ENCODE measurements at places on chromosomes 12 and 14.
A peak's percentile ranks its signal among the peaks of the same experiment; 100 is the strongest.

GRCh38 chr14:63492391-63492790 is 50.8 kb downstream of the PPP2R5E start:
- DNase-seq: no peak

DNA sequence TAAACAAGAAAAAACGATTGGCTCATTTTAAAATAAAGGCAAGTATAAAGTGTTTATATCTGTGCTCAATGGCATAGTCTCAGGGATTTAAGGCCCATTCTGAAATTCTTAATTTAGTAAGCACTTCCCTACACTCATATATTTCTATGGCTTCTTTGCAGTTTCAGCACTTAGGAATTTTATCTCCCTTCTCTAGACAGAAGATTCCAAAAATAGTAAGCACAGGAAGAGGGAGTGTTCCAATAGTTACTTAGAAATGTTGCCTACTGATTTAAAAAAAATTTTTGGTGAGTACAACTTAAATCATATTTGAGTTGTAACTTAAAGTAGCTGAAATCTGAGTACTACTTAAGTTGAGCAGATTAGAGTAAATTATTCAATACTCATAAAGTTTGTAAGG is 19.8 kb downstream of the INSM2 start:
- DNase-seq: no peak

- no peak for DNase-seq
Measured at GRCh38 chr12:68844788-68845695, 37.1 kb downstream of the MDM2 start.

- DNase-seq: peak; percentile 36
Measured at GRCh38 chr12:106226884-106227640, 20.8 kb downstream of the CKAP4 start.

DNA sequence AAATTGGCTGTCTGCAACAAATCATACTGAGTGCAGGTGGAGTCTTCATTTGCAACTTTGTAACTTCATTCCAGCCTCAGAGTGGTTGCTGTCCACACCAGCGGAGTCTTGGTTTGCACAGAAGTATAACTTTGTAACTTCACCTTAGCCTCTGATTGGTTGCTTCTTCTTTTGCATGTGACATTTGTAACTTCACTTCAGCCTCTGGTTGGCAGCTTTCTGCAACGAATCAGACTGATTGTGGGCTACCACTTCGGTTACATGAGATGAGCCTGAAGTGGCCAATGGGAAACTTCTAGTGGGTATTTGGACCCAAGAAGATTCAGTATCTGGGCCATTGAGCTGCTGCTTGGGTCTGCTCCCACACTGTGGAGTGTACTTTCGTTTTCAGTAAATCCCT is 17.8 kb downstream of the RASSF8 start:
- no peak for DNase-seq

DNA sequence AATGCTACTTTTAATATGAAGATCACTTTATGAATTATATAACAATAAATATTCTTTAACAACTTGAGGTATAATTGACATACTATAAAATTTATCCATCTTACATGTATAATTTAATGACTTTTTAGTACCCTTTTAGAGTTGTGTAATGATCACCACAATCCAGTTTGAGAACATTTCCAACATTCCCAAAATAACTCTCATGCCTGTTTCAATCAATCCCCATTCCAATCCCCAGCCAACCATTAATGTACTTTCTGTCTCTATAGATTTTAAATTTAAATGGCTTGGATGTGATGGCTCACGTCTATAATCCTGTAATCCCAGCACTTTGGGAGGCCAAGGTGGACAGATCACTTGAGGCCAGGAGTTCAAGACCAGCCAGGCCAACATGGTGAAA is 23.5 kb upstream of the FRMD6 start:
- no peak for DNase-seq

DNA sequence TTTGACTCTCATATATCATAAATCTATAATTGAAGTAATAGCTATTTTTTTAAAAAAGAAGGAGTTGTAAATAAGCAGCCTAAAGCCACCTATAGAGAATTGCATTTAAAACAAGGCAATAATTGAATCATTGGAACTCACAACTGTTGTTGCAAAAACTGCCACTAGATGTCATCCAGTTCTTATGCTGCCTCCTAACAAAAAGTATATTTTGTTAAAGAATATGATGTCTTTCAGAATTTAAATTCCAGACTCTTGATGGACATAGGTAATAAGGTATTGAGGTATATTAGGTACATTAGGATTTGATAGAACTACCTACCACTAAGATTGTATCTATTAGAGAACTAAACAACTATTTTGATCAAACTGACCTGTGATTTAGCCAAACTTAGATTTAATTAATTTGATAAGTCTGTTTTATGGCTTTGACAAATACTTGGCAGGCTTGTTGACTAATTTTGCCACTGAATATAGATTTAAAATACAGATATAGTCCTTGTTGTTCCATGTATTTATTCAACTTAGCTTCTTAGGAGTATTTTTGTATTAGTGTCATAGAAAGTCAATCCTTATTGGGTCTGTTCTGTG is 401.4 kb downstream of the RPL10L start:
- DNase-seq: peak; percentile 62

DNA sequence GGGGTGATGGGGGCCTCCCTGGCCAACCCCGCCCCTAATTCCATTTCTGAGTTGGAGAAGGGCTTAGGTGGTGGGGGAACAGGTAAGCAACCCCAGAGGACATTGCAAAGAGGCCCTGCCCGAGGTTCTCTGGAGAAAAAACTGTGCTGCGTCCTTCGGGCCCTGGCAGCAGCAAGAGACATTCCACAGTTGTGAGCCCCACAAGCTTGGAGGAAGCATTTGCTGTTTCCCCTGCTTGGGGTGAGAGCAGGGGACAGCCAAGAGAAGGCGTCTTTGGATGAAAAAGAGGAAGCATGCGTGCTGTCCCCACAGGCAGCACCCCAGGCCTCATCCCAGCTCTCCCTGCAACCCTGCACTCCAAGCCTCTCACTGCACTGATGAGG is 1.3 kb downstream of the BDKRB2 start:
- peak; percentile 44 for DNase-seq

DNA sequence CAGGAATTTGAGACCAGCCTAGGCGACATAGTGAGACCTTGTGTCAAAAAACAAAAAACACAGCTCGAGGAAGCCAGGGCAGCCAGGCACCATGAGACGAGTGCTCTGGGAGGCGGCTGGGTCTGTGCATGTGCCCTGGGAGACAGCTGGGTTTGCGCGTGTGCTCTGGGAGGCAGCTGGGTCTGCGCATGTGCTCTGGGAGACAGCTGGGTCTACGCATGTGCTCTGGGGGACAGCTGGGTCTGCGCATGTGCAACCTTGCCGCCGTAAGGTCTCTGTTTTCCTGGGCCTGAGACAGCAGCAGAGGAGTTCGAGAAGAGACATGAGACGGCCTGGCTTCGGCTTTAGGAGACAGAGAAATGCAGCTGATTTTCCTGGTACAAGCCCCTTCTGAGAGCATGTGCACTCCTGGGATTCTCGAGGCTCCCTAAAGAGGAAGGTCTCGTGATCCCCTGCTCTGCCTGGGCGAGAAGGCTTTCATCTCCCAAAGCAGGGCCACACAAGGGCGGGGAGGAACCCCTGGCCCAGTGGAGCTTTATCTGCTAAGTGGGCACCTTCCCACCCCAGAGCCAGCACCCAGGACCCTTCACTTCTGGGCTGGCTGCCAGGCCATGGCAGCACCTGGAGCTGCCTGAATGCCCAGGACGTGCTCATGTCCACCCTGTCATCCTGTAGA is 3.5 kb upstream of the BDKRB1 start:
- DNase-seq: no peak

- no peak for DNase-seq
Measured at GRCh38 chr14:61322799-61323290, 1.5 kb downstream of the PRKCH start.

DNA sequence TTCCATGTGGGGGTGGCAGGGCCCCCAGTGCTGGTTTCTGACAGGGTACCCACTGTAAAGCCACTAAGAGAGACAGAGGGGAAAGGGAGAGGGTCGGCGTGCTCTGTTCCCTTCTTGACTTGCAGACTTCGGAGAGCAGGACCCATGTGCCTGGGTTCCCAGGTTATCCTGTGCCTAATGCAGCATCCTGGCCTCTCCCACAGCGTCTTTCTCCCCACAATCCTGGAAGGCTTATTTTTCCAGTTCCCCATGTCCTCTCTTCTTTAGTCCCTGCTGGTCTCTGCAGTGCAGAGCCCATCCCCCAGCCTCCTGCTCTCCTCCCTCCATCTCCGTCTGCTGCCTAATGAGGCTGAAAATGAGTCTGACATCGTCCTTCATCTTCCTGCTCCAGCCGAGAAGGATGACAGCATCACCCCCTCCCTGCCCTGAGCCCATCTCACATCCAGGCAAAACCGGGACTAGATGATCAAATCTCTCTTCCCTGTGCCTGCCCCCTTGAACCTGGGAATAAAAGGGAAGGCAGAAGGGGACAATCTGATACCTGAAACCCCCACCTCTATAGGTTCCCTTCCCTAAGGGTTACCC is 15.1 kb downstream of the CALCOCO1 start:
- DNase-seq: no peak

GRCh38 chr12:102182635-102183034 is 15.0 kb downstream of the PMCH start:
- DNase-seq: no peak

- no peak for DNase-seq
Measured at GRCh38 chr14:75783184-75783583, 122.1 kb downstream of the TTLL5 start.

DNA sequence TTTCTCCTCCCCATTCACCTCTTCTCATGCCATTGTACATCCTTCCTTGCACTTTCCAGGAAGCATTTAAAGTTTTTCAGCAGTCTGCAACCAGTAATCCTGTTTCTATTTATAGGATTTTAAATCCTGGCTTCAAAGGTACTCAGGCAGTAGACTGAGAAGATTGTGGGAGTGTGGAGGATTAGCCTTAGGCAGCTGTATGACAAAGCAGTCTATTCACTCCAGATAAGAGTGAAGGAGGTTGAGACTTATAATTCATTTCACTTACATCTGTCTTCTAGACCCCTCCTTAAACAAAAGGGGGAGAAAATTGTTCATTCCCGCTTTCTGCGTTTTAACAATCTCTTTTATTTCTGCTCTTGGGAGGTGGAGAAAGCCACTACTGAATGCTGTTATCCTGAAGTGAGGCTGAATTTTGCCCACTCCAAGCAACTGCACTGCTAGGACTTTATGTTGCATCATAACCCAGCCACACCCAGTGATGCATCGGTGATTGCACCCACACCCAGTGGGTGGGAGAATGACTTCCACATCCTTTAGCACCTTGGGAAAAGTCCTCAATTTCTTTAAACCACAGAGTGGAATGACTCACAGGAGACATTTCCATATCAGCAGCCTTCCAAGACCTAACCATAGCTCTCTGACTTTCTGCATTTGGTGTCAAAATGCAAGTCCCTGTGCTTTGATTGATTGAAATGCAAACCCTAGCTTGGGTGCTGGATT is 382.5 kb upstream of the ATP2B1 start:
- DNase-seq: no peak

DNA sequence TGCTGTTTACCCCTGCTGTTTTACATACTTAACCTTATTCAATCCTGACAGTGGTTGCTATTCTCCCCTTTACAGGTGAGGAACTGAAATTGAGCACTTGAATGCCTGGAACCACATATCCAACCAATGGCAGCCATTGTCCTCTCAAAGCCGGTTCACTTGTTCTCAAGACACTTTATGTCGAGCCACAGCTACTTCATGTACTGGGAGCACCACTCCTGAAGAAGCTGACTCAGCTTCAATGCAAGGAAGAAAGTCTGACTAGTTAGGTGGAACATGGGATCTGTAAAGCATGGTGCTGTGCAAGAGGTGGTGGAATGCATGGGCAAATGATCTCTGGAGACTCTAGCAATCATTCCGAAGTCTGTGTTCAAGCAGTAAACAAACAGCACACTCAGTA is 113.9 kb upstream of the CPM start:
- no peak for DNase-seq

DNA sequence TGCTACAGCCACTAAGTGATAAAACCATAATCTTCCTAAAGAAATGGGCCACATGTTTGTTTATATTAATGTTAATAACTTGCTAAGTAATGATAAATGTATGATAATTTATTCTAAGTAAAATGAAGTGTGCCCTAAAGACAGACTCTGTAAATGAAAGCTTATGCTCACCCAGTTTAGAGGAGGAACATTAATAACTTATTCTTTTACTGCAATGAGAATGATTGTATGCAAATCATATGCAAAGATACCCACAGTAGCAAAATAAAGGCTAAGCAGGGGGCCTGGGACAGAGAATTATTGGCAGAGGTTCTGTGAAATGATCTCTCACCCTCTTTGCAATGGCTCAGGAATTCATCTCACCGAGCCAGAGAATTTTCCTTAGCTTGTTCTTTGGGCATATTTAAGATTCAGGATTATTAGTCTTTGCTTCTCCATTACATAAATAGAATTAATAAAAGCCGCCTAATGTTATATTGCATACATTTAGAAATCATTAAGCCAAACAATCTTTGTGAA is 75.9 kb downstream of the TMEM132D start:
- DNase-seq: no peak

GRCh38 chr12:42757624-42758119 is 168.1 kb upstream of the PRICKLE1 start:
- peak; percentile 67 for DNase-seq

- DNase-seq: no peak
Measured at GRCh38 chr14:61752626-61753025, 9.6 kb upstream of the SNAPC1 start.

- no peak for DNase-seq
Measured at GRCh38 chr12:3030821-3031429, 46.3 kb upstream of the TSPAN9 start.

GRCh38 chr14:24943024-24943423 is 106.9 kb downstream of the STXBP6 start:
- peak; percentile 75 for DNase-seq

GRCh38 chr14:93946104-93946503 is 19.0 kb downstream of the FAM181A start:
- no peak for DNase-seq

GRCh38 chr12:32115404-32116104 is 8.9 kb downstream of the BICD1 start:
- peak; percentile 52 for DNase-seq

- DNase-seq: peak; percentile 11
Measured at GRCh38 chr12:20367583-20368113, 689 bp upstream of the PDE3A start.
